Stimulated activated CD8-positive, alpha-beta memory T cell treated with anti-CD3 and anti-CD28 coated beads, Interleukin-2, amount 100 ng/mL, for 48 hours (primary cell): ENCODE measurements at places on chromosomes 6 and 20.

DNA sequence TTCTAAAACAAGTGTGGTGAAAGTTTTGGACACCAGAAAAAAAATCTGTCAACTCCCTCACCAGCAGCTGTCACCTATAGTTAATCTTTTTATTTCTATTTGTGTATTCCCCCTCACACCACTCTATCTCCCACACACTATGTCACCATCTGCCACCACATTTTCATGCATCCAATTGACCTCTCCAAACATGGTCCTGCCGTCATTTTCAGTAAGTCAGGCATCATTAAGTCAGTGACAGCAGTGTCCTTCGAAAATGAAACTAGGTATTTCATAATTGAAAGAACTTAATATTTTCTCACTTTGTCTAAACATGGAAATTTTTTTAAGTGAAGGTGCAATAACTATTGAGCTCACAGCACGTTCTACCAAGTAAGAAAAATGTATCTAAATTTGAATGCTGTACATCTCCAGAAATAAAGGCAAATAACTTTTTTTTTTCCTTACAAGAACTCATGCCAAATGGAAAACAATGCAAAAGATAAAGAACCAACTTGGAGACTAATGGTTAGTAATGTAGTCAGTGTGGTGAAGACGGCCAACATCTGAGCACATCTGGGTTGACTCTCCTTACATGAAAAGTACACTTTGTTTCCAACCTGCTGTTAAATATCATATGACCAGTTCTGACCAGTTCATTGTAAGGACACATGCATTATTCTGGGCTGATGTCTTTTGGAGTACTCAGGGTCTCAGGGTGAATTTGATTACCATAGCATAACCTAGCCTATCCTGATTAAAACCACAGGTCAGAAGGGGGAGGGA, 623.3 kb upstream of the MANEA start:
- no peak for DNase-seq

- no peak for DNase-seq
Observed at GRCh38 chr6:15332446-15332845, 86.6 kb downstream of the JARID2 start.

GRCh38 chr20:23106271-23106851, 20.2 kb upstream of the CD93 start:
- no peak for DNase-seq

DNA sequence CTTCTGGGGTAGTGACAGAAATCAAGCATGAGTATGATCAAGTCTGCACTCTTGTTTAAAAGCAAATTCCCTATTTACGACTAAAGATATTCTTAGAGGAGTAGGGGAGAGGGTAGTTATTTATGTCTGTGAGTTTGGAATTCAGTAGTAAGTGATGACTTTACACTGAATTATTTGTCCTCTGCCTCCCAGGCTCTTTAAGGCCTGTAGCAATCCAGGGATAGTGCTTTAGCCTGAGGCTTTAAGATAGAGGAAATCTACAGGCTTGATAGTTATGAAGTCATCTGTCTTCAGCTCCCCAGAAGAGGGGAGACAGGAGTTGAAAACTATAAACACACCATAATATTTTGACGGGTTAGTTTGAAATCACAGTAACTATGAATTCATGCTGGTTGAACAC, 664.5 kb downstream of the EPM2A start:
- DNase-seq: no peak

DNA sequence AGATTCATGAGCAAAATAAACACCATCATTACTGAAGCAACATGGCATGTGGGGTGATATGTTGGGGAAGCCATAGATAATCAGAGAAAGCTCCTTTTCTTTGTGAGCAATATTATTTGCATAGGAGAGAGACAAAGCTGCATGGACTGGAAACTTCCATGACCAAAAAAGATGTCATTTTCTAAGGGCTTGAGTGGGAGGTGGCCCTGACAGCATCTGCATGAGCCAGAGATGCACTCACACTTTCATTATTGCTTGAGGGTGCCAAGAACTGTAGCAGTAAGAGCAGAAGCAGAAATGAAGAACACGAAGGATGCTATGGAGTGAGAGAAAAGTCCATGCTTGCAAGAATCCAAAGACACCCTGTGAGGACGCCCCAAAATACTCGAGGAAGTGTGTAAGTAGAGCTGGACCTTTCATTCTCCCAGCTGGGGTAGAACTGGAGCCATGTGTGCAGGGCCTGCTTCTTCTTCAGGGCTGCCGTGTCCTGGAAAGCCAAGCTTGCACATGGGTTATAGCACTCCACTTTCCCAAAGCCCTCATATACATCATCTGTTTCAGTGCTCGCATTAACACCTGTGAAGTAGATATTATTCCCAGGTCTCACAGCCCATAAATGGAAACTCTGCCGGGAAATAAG, 851.2 kb downstream of the DHX35 start:
- no peak for DNase-seq

GRCh38 chr6:105388392-105388791, 14.5 kb downstream of the PREP start:
- DNase-seq: no peak

DNA sequence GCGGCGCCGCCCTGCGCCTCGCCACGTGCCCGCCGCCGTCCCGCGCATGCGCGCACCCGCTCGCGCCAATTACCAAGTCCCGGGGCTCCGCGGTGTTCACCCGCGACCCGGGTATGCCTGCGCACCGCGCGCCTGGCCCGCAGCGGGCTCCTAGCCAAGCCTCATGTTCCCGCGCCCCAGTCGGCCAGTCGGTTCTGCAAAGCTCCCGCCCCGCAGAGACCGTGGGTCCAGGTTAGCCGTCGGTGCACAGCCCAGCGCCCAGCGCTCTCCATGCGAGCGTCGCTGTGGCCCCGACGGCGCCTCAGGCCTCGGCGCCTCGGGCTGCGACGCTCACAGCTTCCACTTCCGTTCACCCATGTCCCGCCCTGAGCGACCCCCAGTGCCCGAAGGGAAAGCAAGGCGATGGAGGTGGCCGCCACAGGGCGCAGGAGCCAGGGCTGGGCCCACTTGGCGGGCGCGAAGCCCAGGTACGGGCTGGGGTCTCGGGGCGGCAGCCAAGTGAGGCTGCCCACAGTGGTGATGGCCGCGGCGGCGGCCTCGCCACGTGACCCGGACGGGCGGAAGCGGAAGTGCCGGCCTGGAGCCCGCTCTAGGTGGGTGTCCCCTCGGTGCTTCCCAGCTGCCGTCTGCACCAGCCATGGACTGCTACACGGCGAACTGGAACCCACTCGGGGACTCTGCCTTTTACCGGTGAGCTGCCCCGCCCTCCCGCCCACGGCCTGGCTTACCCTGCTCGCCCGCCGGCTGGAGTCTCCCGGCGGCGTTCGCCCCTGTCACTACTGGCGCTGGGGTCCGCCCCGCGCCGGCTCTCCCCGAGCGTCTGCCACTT, at the start of the genes PCED1A and VPS16:
Gene PCED1A, minus strand, starts transcription at position 518 of the 829 bp plus-strand sequence. CDS start 743 bp downstream, outside the sequence.
Gene VPS16, plus strand, starts transcription at position 608 of the 829 bp plus-strand sequence. Its CDS starts 30 bp downstream, at position 638.
- peak; percentile 84 for DNase-seq

DNA sequence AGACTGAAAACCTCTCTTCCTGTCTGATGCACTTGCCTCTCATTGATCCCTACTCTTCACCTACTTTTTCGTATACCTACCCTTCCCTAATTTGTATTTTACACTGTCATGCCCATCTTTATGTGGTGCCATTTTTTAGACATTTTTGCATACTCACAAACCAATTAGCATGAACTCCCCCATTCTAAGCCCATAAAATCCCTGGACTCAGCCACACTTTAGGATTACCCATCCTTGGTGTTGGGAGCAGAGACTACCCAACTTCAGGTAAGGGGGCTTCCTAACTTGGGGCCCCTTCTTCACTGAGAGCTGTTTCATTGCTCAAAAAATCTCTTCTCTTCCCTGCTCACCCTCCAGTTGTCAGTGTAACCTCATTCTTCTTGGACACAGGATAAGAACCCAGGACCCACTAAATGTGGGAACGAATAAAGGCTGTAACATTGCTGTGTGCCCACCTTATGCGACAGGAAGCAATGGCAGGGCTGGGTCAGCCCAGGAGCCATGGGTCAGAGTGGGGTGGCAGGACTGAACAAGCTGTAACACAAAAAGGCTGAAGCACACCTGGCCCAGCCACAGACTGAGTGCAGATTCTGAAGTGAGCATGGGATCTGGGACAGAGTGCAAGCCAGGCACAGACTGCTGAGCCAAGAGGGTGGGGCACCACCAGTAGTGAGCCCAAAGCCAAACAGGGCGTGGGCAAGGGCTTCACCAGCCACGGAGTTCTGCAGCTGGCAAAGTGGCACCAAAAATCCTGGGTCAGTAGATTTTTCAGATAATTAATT, 789.1 kb upstream of the HS3ST5 start:
- no peak for DNase-seq

GRCh38 chr20:36036688-36037087, 68.3 kb downstream of the CNBD2 start:
- DNase-seq: no peak

- DNase-seq: no peak
Observed at GRCh38 chr20:55097621-55098020, 622.2 kb downstream of the DOK5 start.

DNA sequence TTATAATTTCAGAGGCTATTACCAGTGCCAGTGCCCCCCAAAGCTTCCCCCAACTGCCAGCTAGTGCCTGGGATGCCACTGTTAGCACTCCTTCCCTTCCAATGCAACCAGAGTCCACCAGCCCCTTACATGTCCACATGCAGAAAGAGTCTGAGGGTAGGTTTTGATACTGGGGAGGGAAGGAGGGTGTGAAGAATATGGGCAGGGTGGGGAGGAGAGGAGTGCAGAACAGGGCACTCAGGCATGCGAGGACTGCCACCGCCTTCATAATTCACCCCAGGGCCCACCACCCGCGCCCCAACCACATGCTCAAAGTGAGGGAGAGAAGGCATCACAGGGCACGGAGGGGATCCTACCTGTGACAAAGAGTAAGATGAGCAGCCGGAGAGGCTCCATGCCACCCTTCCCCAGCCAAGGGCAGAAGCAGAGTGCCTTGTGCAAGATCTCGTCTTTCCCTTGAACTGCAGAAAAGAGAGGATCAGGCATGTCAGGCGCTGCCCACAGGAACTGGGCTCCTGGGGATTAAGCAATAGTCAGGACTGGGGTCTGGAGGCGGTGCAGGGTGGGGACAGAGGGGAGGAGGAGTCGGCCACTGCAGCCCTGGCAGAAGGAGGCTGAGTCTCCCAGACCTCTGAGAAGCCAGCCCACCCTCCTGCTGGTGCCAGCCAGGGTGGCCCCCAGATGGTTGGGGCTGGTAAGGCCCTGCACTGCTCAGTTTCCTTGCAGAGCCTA, at the start of gene TREM2:
Gene TREM2, minus strand, starts transcription at position 430 of the 732 bp plus-strand sequence. Its CDS starts 34 bp downstream, at position 396.
- no peak for DNase-seq

DNA sequence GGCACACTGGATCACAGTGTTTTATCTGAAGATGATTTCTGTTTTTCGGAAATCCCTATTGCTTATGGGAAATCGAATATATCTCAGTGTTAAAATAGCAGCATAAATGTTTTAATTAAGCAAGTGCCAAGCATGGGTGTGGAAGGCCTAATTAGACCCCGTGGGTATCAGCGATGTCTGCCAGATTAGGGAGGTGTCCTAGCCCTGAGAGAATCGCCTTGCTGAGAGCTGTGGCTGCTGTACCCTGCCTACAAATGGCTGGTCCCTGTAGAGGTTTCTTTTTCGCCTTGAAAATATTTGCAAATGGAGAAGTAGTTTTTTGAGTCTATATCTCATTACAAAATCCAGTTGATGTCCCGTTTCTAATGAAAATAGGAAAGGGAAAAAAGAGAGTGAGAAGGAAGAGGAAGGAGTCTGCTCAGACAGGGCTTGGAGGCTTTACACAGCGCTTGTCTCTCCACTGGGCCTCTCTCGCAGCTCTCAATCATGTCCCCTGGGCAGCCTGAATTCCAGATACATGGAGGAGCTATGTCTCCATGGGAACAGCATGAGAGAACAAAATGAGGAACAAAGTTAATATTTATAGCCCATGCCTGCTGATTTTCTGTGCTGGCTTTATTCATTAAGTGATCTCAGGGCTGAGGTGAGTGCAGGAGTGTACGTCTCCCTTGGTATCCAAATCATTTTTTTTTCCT, 35.2 kb upstream of the BCLAF1 start:
- no peak for DNase-seq

- DNase-seq: no peak
Observed at GRCh38 chr6:33957892-33958525, 154.2 kb upstream of the MLN start.

DNA sequence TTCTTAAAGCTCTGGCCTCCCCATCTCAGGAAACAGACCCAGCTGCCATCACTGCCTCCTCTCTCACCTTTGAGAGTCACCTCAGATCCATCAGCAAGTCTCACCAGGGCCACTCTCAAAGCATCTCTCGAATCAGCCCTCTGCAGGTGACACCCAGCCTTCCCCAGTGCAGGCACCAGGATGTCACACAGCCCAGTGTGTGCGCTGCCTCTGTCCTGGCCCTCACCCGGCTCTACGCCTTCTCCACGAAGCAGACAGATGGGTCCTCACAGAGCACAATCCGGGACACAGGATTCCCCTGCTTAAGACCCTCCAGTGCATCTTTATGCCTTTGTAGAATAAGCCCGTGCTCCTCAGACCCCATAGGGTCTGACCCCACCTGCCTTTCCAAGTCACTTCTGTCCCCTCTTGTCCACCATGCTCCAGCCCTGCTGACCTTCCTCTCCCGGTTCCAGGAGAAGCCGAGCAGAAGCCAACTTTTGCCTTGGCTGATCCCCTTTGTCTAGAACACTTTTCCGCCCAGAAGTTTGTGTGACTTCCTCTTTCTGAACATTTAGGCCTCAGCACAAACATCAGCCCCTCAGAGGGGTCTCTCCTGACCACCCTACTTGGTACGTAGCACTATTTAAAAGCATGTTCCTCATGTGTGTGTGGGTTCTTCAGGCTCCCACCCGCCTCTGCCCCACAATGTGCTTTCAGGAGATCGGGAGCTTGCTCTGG, 60.2 kb downstream of the PSMG4 start:
- no peak for DNase-seq

- DNase-seq: no peak
Observed at GRCh38 chr20:17870086-17870740, 98.4 kb downstream of the SNX5 start.

GRCh38 chr6:85552652-85553051, 41.0 kb downstream of the SNX14 start:
- no peak for DNase-seq

- DNase-seq: no peak
Observed at GRCh38 chr6:107805504-107805903, 18.6 kb downstream of the SCML4 start.

DNA sequence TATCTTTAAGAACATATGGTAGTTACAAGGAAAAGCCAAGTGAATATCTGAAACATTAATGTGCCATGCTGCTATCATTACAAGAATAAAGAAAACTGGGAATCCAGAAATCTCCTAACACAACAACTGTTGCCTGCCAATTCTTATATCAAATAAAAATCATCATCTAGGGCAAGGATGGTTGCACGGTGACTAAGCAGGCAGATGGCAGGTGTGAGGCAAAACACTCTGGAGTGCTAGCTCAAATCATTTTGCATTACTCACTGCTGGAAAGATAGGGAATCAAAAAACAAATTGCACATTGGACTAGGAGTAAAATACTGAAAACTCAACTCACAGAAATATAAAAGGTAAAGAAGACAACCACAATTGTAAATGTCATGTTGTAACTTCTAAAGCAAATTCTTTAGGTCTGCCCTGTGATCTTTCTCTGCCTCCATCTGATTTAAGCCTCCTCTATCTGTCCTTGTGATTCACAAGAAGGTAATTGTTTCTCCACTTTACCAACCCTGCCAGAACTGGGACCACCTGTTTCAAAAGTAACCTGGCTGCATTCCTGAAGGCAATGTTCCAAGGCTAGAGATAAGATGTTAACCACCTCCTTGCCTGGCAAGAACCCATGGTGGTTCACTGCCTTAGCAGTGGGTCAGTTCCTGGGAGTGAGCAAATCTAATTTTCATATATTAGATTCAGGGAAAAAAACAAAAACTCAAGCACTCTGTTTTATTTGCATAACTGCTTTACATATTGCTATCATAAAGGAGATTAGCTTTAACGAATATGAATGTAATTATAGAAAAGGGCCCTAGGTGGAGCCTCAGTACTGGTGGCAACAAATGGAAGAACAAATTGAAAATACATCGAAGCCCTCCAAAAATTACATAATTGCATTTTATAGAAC, 33.1 kb upstream of the LCA5 start:
- no peak for DNase-seq
